ENCODE measurements at places on chromosomes 1 and 21. TPM values are rescaled to one million over a fixed set of nuclear protein-coding genes. Genes with fewer than 3 reads are reported as not detected.

The LRRC38 gene
- total RNA-seq = not detected

The MIER1 gene
- 17.5 TPM for total RNA-seq

The SLC37A1 gene
- 7.7 TPM for total RNA-seq

The TTLL10 gene
- not detected for total RNA-seq

The RIPPLY3 gene
- not detected for total RNA-seq

The SYF2 gene
- total RNA-seq = 34.5 TPM

The HEYL gene
- not detected for total RNA-seq

The NEGR1 gene
- total RNA-seq = 2.7 TPM

The FCGR3B gene
- total RNA-seq = 0.64 TPM

The TSTD1 gene
- 104 TPM for total RNA-seq

The FAM177B gene
- total RNA-seq = not detected

The TRABD2B gene
- total RNA-seq = 0.72 TPM

The PLA2G2C gene
- not detected for total RNA-seq

The TEX38 gene
- not detected for total RNA-seq
